ENCODE measurements at places on chromosomes 5 and 9. TPM values are rescaled to one million over a fixed set of nuclear protein-coding genes. Genes with fewer than 3 reads are reported as not detected.
A peak's percentile ranks its signal among the peaks of the same experiment; 100 is the strongest.

DNA sequence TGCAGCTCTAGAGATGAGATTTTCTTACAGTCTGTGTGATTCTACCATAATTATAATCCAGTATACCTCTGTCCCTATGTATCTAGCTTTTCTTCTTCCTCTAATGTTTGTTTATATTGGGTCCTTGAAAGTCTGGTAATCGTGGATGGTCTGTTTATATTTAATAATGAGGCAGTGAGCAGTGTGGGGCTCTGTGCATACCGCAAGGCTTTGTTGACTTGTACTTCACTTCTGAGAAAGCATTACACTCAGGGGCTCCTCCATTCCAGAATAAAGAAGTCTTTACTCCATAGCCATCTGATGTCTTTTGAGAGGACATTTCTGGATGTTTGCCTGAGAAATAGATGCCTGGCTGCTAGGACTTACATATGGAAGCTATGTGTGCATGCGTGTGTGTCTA lies 4.5 kb upstream of the MPDZ start:
- DNase-seq: no peak

DNA sequence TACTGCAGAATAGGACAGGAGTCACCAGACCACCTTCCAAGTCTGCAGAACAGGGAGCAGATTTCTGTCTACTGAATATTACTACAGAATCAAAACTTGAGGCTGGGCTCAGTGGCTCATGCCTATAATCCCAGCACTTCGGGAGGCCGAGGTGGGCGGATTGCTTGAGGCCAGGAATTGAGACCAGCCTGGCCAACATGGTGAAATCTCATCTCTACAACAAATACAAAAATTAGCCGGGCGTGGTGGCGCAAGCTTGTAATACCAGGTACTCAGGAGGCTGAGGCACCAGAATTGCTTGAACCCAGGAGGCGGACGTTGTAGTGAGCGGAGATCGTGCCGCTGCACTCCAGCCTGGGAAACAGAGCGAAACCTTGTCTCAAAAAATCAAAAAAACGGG lies 710.8 kb upstream of the WWC1 start:
- no peak for DNase-seq

DNA sequence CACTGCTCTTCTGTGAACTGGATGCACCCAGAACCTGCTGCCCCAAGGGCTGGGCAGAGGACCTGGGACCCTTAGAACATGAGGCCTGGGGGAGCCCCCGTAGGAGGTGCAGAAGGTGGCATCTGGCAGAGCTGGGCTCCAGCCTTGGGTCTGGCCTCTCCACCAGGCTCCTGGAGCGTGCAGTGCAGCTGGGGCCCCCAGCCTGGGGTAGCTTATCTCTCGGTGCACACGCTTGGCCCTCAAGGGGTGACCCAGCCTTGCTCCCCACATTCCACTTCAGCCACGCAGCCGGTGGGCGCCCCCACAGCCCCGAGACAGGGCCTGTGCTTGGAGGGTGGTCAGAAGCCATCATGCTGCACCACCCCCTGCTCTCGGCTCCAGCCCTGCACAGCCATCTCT lies 5.6 kb upstream of the NR5A1 start:
- no peak for DNase-seq

DNA sequence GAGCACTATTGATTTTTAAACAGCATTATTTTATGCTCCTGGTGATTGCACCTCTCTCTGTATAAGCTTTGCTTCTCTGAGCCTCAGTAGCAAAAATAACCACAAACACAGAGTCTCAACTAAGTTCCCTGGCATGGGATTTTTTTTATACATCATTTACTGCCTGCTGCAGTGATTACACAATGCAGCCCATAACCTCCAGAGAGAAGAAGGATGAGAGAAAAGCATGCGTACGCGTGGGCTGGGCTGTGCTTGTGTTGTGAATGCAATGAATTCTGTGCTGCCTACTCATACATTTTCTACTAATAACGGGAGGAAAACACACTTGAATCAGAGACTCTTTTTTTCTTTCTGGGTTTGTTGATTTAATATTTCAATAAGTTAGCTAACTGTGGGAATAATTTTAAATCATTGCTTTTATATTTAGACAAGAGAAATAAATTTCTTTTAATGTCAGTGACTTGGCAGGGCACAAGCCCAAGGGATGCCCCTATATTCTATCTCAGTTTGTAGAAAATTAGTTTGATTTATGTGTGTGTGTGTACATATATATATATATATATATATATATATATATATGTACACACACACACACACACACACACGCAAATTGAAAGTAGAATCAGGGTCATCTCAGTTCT lies 351.5 kb downstream of the MED10 start:
- peak; percentile 51 for DNase-seq

GRCh38 chr5:59037453-59037852 lies 454.6 kb downstream of the RAB3C start:
- no peak for DNase-seq

DNA sequence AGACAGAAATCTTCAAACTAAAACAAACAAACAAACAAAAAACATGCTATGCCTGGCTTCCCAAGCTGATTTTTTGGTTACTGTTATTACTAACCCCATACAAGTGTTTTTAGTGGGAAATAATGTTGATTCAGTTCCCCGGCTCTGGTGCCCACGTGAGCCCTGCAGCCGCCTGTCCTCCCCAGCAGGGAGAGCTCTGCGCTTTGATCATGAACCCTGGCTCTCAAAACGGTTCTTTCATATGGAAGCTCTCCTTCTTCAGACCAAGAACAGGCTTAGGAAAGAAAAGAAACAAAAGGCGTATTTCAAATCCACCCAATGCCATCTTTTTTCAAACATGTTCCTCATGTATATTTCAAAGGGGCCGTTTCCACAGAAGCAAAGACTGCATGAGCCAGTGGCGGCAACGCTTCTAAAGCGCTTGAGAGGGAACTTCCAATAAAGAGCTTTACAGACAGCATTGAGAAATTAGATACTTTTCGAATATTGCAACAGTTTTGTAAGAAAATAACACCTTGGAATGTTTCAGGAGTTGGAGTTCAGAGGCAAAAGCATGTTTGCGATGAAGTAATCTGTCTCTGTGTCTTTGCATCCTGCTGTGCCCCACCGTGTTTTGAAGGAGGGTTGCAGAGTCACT lies 74.8 kb downstream of the ICE1 start:
- no peak for DNase-seq

DNA sequence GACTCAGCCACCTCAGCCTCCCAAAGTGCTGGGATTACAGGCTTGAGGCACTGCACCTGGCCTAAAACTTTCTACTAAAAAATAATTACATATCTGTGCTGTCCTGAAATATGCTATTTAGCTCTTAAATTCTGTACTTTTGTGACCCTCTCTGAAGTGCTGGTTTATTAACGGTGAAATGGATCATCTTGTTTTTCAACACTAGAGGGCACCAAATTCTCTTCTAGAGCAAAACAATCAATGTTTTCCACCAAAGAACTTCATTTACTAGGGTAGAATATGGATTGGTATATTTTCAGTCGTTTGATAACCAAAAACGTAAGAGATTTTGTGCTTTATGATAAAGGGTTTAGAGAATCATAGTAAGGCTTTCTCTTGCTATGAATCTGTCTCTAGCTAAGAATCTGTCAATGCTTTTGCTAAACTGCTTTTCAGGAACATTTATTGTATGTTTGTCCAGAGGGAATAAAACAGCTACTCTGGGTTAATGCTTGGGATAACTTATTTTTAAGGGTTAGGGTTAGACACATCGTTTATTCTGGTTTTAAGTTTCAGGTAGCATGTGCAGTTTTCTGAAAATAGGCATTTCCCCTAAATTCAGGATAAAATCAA lies 63.6 kb downstream of the RNF180 start:
- no peak for DNase-seq

The ABO gene
- 67.1 TPM for total RNA-seq

Data from stomach (tissue), 19 donors.